ENCODE measurements at places on chromosomes 11 and 22.

DNA sequence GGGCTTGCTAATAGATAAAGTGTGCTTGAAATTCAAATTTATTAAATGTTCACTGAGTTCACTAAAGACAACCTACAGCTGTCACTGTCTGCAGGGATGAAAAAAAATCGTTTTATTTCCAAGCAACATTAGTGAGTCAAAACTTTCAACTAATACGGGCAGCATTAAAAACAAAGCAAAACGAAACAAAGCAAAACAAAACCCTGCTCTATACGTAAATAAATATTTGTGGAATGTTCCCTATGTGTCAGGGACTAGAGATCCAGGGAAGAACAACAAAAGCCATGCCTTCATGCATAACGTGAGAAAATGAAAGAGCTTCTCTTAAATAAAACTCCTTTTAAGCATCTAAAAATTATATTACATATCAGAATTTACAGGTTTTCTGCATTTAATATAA lies 553 bp downstream of the NAALAD2 start:
- no peak for DNase-seq

GRCh38 chr11:79081471-79082031 lies 359.3 kb downstream of the TENM4 start:
- no peak for DNase-seq

- DNase-seq: no peak
Measured at GRCh38 chr11:35425603-35426212, 6.3 kb upstream of the SLC1A2 start.

- DNase-seq: no peak
Measured at GRCh38 chr11:74452366-74452765, 15.0 kb downstream of the KCNE3 start.

DNA sequence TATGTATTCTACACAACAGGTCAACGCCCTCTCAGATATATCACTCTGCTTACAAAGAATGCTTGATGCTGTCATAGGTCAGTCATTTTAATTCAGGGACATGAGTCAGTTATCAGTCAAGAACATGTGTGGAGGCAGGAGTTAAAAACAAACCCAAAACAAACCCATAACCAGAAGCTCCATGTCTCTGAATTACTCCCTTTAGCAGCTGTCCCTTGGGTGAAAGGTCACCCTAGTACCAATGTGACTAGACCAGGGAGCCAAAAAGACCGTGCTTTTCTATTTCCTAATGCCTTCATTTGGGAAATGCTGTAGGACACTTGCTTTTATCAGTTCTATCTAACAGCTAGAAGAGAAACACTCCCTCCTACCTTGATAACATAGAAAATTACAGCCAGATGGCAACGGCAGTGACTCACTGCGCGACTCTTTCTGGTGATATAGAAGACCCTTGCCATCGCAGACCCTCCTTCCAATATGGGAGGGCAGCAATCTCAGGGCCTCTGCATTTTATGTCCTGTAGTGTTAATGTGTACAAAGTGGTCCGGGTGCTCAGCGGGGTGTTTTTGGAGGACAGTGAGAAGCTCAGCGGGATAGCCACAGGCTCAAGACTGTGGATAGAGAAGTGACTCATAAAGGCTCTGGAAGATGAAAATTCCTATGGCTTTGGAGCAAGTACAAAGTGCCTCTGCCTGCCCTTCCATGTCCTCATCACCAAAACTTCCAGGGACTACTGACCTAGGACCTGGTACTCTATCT lies 24.8 kb downstream of the APOL5 start:
- no peak for DNase-seq

DNA sequence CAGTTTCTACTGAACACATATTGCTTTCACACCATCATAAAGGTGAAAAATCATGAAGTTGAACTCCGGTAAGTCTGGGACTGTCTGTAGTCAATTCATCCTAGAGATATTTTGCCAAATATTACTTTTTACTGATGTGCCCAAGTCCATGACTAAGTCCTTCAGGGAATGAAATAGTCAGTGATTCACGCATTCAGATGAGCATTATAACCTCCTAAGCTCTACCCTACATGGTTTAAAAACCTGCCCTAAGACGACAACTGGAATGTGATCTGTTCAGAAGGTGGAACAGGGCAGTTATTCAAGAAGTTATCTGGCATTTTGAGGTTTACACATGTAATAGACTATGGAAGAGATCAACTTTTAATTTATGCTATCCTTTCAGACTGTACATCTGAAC lies 125.6 kb downstream of the TRPC6 start:
- DNase-seq: no peak

DNA sequence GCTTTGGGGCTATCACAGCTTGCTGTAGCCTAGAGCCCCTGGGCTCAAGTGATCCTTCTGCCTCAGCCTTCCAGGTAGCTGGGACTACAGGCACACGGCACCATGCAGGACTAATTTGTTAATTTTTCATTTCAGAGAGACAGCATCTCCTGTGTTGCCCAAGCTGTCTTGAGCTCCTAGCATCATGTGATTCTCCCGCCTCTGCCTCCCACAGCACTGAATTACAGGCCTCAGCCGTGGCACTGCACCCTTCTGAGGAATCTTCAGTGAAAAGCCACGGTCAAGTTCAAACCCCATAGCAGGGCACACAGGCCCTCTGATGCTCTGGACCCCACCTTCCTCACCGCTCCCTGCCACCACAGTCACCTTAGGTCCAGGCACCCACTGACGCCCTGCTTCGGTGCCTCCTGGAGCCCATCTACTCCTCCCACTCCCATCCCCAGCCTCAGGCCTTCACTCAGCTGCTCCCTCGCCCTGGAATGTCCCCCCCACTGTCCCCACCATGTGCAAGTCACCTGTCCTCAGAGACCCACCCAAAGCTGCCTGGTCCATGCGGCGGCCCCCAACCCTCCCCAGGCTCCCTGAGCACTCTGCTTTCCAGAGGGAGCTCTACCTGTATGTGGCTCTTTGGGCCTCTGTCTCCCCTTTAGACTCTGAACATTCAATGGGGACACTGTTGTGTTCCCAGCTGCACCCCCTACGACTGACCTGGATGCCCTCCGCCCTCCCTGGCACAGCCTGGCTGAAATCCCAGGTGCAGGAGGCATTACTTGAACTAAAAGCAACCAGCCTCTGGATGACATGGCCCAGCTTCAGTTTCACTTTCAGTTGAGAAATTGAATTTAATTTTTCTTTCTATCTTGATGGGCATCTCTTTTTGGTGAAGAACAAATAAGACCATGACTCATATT lies 1.6 kb downstream of the APOL2 start:
- no peak for DNase-seq

DNA sequence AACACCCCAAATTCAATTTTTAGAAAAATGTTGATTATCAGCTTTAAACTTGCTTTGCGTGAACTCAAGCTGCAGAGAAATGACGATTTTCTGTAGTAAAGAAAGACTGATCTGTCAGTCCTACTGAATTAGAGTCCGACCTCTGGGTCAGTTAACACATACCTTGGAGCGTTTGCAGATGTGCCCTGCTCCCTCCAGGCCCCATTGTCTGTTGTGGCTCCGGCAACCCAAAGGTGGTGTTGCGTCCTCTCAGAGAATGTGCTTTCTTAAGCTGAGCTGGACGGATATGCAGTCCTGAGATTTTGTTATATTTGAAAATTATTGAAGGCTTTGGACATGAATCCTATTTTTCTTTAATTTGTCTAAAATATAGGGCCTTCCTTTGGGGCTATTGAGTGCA lies 31.5 kb upstream of the MYO18B start:
- DNase-seq: no peak

GRCh38 chr22:24731761-24732160 lies 42.8 kb downstream of the PIWIL3 start:
- no peak for DNase-seq

DNA sequence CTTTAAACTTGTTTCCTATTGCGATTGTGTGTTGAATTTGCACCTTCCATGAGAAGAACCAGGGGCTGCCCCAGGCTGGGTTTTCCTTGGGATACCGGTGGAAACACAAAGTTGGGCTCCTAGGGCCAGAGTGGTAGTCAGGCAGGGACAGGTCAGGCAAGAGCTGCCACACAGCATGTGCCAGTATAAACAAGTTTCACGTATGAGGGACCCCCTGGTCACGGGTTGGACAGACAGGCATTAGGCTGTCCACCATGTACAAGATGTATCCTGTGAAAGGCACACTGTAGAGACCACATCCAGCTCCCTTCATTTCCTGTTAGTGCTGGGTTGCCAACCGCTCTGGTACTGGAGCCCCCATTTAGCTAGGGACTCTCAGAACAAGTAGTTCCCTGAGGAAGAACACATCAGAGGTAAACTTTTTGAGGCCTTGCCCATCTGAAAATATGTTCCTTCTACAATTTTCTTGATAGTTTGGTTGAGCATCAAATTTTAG lies 8.8 kb downstream of the UPB1 start:
- no peak for DNase-seq

GRCh38 chr22:38176170-38176741 lies 5.4 kb downstream of the PLA2G6 start:
- no peak for DNase-seq

GRCh38 chr11:124307093-124307492 lies 6.7 kb downstream of the OR8D1 start:
- DNase-seq: no peak

DNA sequence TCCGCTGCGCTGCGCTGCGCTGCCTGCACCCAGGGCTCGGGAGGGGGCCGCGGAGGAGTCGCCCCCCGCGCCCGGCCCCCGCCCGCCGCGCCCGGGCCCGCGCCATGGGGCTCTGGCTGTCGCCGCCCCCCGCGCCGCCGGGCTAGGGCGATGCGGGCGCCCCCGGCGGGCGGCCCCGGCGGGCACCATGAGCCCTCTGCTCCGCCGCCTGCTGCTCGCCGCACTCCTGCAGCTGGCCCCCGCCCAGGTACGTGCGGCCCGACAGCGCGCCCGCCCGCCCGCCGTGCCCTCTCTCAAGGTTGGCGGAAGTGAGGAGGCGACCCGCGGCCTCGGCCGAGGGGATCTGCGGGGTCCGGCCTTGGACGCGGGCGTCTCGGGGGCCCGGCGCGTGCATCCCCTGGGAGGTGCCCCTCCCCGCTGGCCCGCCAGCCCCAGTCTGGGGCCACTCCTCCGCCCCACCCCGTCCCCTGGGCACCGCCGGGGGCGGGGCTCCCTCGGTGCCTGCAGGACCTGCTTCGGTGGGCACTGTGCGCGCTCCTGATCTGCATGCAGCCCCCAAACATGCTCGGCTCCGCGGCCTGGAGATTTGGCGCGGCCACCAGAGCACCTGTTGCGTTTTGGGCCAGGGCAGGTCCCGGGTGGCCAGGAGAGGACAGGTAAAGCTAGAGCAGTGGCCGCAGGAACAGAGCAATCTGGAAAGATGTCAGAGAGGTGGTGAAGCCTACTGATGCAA lies 429 bp downstream of the VEGFB start:
- DNase-seq: no peak

DNA sequence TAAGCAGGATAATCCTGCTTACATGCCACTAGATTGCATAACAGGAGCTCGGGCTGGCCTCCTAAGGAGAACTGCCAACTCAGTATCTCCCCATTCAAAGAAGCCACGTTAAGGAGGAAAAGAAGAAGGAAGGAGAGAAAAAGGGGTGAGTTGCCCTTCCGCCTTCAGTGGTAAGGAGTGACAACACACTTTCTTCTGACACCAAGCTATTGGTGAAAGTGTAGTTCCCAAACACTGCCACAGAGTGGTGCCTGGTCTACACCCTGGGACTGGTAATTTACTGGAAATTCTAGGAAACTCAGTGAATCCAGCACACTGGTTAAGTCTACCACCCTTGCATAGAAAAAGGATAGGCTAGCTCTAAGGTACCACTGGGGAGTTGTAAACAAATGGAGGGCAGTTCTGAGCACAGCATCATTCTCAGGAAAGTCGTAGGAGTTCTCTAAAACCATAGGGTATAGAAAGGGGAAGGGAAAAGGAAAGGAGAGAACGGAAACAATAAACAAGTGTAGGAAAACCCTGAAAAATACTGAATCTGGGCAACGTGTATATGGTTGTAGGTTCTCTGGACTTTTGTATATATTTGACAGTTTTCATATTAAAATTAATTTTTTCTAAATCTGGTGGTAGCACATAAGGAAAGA lies 58.2 kb downstream of the RRAS2 start:
- no peak for DNase-seq

DNA sequence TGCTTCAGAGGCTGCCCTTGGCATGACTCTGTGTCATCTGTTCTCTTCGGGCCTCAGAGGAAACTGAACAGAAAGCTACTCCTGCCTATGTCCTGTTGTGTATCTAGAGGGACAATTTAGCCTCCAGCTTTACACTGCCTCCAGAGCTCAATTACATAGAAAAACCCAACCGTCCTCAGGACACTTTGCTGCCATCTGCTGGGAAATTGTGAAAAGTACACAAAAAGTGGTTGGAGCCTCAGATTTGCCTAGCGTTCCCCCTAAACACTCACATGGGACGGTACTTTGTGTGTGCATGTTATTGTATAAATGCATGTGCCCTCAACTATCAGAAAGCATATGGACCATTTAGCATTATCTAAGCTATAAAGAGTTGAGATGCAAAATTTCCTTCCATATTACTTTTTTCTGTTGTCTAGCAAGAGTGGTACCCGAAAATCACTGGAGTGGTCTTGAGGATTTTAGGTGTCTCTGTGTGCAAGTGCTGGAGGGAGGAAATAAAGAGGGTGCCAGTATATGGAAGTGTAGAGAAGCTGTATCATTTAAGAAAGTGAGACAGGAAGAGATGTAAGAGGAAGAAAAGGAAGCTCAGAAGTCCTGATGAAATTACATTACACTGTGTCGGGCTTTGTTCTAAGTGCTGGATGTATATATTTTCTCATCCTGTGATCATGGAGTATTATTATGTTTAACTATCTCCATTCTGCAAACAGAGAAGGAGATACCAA lies 8.7 kb upstream of the MS4A4E start:
- DNase-seq: no peak

DNA sequence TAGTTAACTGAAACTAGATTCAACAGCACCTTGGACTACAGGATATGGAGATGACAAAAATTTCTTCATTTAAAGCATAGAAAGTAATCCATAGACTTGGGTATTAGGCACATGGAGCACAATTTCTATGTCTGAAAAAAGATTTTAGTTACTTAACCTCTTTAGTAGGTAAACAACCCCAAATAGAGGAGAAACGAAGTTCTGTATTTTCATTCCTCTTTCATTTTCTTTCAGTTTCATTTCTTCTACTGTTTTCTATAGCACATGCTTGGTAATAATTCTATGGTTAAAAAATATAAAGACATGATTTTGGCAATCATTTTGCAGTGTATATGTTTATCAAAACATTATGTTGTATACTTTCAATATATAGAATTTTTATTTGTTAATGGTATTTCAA lies 99.5 kb downstream of the CASP12 start:
- DNase-seq: no peak

DNA sequence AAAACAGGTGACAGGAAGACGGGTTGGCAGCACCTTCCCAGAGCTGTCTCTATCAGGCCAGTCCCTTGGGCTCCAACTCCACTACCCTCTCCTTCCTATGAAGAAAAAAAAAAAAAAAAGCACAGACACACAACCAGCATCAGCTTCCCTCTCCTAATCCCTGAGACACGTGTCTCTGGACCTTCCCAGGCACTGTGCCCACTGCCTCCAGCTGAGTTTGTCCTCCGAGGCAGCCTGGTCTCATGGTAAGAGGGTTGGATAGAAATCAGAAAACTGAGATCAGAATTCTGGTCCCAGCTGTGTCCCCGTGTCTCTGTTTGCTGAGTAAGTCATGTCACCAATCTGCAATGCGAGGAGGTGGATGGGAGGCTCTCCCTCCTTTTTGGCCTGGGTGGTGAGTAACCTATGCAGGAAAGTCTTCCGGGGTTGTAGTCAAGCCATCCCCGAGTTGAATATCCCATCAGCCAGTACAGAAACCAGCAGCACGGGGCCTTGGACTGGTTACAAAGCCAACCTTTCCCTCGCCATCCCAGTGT lies 193.7 kb upstream of the TBCEL start:
- DNase-seq: no peak

- no peak for DNase-seq
Measured at GRCh38 chr11:86620891-86621521, 51.4 kb downstream of the ME3 start.

GRCh38 chr11:14554959-14555358 lies 34.8 kb upstream of the PSMA1 start:
- DNase-seq: no peak
